ENCODE measurements at places on chromosomes 1 and 21.
A peak's percentile ranks its signal among the peaks of the same experiment; 100 is the strongest.

GRCh38 chr1:164731161-164731876, 172.3 kb downstream of the PBX1 start:
- DNase-seq = no peak

GRCh38 chr1:171787686-171788480, 6.4 kb downstream of the METTL13 start:
- no peak for DNase-seq

DNA sequence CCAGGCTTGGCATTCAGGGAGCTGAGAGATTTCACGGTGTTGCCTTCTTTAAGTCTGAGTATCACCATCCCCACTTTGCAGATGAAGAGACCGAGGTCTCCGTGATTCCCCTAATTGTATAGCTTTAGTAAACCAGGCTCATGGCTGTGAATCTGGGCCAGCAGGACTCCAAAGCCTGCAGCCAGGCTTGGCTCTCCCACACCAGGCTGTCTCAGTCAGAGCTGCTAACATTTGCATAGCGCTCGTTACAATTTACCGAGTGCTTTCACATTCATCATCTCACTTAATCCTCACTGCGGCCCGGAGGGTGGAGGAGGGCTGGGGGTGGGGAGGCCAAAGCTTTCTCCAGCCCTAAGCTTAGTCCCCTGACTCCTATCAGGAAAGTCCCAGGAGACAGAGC, 11.7 kb downstream of the C1orf94 start:
- DNase-seq = no peak

- peak; percentile 17 for DNase-seq
Observed at GRCh38 chr1:165114022-165114888, 242.3 kb downstream of the LMX1A start.

DNA sequence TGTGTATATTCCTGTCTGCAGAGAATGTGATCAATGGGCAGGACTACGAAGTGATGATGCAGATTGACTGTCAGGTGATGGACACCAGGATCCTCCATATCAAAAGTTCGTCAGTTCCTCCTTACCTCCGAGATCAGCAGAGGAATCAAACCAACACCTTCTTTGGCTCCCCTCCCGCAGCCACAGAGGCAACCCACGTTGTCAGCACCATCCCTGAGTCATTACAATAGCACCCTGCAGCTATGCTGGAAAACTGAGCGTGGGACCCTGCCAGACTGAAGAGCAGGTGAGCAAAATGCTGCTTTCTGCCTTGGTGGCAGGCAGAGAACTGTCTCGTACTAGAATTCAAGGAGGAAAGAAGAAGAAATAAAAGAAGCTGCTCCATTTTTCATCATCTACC, 65.2 kb downstream of the OLFML2B start:
- no peak for DNase-seq

GRCh38 chr1:34755961-34756360, 1.1 kb downstream of the GJB5 start:
- no peak for DNase-seq

DNA sequence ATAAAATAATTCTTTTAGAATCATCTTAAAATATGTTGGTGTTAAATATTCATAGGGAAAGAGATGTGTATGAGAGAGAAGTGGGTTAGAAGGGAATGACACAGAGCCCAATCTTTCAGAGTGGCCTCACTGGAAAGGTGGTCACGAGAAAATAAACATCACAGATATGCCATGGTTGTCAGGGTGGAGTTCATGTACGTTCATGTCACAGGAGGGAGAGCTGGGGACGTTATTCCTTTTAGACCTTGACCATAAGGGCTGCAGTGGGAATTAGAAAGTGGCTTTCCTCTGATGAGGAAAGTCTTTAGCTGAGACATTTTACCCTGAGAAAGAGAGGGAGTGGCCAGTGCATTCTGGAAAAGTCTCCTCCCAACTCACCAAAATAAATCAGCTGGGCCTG, 90.6 kb upstream of the TNR start:
- DNase-seq = no peak

DNA sequence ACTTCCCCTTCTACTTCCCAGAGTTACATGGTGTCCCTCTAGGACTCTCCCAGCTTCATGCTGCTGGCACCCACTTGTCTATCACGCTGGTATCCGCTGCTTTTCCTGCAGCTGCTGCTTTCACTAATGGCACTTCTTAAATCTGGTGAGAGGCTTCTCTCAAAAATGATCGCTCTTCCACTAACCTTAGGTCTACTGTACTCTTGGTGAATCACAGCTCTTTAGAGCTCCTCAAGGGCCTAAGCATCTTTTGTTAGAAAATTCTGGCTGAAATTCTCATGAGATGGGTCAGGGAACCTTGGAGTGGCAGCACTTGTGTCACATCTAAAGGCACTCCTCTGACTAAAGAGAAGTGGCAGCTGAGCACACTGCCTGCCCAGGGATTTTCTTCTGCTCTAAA, 32.1 kb downstream of the ZMYND12 start:
- DNase-seq = no peak

GRCh38 chr21:45839274-45839673, 142.3 kb upstream of the COL6A1 start:
- DNase-seq = no peak

DNA sequence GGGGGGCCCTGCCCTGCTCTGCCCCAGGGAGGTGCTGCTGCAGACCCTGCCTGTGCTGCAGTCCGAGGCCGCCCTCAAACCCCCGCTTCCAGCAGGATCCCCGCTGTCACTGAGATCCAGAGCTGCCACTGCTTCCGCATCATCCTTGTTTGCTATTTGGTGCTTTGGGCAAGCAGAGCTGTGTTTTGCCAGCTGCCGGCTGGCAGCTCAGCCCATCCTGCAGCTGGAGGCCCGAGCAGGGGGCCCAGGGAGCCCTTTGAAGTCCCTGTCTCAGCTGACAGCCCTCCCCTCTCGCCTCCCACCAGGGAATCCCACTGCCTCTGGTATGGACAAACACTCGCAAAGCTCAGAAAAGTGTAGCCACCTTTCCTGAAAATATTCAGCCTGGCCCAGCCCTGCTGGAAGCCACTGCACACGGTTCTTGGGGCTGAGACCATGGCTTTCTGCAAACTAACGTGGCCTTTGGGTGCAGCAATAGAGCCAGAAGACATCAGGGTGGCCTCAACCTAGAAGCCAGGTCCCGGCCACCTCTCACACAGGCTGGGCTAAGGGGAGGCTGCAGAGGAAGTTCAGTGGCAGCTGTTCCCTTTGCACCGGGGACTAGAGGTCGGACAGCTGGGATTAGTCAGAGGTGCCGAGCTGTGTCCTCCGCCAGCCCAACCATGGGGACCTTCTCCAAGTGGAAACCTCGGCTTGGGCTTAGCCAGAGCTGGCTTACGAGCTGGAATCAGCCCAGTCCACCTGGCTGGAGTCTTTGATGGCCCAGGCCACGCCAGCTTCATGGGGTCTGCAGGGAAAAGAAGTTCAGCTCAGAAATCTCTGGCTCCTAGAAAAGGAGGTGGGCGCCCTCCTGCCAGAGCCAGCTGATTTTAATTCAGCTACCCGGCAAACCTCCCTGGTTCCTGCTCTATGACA, 107.1 kb downstream of the SPSB1 start:
- no peak for DNase-seq

DNA sequence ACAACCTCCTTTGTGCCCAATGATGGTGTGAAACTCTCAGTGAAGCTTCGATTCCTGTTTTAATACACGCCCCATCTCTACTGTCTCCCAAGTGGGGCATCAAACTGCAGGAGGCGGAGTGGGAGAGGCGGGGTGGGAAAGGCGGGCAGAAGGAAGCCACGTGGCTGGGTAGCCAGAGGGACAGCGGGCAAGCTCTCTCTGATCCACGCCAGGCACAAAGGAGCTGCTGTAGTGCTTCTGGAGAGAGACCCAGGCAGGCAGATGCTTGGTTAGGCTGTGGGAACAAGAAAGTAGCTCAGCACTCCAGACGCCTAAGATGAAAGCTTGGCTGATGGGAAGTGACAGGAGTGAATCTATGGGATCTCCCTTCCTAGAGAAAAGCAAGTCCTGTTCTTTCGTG, 25.7 kb downstream of the TRIM67 start:
- DNase-seq = no peak

GRCh38 chr1:218624052-218624451, 278.9 kb downstream of the TGFB2 start:
- DNase-seq = no peak

GRCh38 chr21:37658121-37658816, 258.0 kb downstream of the KCNJ6 start:
- no peak for DNase-seq

- DNase-seq = peak; percentile 56
Observed at GRCh38 chr1:212470059-212470458, 37.3 kb downstream of the NENF start.

DNA sequence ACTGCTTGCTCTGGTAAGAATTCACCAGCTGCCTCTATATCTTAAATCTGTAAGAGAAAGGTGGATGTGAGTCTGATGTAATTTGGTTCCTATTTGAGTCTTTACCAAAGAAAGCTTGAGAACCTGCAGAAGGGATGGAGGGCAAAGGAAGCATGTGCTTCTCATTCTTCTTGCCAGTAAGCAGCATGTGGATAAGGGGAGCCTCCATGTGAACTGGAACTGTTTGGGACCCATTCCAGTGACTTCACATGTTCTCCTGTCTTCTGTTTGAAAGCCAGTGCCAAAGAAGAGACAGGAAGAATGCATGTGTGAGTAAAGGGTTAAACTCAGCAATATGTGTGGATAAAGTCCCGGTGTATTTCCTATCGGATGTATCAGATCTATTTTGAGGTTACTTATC, 119.6 kb upstream of the ADGRL2 start:
- DNase-seq = no peak

- DNase-seq = no peak
Observed at GRCh38 chr21:35348686-35349085, 299.6 kb upstream of the RUNX1 start.

GRCh38 chr1:183096894-183097293, 73.7 kb downstream of the LAMC1 start:
- DNase-seq = no peak

- no peak for DNase-seq
Observed at GRCh38 chr1:222195857-222196256, 352.0 kb downstream of the HHIPL2 start.
